ENCODE measurements at places on chromosomes 11 and 22.

DNA sequence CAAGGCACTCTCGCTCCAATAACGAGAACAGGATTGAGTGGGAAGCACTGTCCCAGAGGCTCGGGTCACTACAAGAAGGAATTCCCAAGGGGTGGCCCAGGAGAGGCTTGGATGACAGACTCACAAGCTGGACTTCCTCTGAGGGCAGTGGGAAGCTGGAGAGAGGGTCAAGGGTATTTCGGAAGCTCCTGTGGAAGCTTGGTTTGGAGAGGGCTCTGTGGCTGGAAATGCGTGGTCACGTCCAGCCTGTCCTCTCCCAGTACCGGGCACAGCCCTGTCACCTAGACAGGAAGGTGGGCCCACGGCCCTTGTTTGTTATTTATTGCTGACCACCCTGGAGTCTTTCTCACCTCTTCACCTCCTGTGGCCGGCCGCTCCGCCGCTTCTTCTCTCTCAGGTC, 5.3 kb downstream of the SYNGR1 start:
- no peak for DNase-seq

DNA sequence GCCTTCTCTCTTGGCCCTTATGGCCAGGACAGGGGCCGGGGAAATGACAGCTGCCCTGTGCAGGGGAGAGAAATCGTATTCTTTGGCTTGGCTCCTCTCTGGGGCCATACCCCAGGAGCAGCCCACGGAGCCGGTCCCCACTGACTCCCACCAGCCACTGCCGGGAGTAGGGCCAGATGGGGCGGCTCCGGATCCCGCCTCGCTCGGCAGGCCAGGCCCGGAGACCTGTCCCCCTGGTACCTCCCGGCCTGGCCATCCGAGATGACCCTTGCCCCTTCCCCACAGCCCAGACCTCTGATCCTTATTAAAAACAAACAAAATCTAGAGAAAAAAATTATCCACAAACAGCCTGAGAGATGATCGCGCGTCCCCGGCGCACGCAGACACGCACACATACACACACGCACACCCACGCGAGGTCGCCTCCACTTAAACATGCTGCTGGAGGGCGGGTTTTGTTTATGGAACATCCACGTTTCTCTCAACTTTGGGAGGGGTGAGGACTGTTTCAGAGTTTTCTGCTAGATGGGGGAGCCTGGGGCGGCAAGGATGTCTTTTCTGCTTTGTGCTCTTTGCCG, 59.1 kb downstream of the IGLL1 start:
- DNase-seq, result no peak

DNA sequence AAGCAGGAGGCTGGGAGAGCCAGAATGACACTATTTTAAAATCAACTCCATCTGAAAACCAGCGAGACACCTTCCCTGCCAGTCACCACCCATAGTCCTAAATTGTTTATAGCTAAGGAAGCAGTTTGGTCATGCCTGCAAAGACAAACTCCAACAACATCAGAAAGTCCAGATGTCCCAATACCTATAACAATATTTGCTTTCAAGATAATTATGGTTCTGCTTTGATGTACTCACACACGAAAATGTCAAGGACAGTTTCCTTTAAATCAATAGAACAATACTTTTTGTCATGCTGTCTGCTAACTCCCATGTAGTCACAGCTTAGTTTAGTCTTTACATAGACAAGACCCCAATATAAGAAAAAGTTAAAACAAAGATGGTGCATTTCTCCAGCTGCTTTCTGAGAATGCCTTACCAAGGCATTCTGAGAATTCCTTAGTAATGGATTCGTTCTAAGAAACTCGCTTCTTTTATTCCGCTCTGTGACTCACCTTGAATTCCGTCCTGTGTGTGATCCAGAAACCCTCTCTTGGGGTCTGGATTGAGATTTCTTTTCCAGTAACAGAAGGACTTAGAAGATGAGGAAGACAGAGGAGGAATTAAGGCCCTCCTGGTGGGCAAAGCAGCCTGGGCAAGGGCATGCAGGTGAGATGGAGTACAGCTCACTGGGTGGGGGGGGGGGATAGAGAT, 9.6 kb upstream of the SCGB2A2 start:
- no peak for DNase-seq

GRCh38 chr11:2473361-2474058, 28.7 kb downstream of the KCNQ1 start:
- DNase-seq, result no peak

DNA sequence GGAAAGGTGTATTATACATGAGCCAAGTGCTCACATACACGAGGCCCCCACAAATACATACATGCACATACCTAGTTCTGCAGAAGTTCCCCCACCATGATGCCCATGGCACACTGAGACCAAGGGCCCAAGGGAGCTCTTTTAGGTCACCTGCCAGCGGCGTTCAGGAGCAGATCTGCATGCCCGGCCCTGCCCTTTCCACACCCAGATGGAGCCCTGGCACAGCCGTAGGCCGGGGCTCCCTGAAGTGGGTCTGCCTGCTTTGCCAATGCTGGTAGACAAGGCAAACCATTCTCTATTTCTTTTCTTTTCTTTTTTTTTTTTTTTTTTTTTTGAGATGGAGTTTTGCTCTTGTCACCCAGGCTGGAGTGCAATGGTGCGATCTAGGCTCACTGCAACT, 21.5 kb downstream of the NFAM1 start:
- DNase-seq, result no peak

GRCh38 chr11:503179-503981, 3.7 kb downstream of the RNH1 start:
- DNase-seq, result no peak

DNA sequence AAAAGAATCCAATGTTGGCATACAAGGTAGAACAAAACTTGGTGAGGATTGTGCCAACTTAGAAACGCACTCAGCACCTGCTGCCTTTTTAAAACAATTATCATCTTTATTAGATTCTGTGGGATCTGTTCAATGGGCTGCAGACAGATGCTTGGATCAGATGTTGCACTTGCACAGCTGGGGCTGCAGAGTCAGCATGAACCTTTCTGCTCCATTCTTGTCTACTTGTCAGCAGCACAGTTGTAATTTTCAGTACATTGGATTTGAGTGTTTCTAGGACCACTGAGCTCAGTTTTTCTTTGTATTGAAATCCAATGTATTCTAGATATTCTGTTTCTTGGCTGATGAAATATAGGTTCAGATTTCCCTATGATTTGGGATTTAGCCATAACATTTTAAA, 164.5 kb downstream of the LUZP2 start:
- no peak for DNase-seq

DNA sequence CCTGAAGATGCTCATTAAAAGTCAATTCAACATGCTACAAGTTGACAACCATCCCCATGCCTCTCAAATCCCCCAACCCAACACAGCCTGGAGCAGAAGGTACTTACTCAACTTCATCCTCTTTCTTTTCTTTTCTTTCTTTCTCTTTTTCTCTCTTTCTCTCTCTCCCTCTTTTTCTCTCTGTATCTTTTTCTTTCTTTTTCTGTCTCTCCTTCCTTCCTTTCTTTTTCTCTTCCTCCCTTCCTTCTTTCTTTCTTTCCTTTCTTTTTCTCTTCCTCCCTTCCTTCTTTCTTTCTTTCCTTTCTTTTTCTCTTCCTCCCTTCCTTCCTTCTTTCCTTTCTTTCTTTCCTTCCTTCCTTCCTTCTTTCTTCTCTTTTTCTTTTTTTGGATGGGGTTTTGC, 135.7 kb upstream of the SEZ6L start:
- no peak for DNase-seq

DNA sequence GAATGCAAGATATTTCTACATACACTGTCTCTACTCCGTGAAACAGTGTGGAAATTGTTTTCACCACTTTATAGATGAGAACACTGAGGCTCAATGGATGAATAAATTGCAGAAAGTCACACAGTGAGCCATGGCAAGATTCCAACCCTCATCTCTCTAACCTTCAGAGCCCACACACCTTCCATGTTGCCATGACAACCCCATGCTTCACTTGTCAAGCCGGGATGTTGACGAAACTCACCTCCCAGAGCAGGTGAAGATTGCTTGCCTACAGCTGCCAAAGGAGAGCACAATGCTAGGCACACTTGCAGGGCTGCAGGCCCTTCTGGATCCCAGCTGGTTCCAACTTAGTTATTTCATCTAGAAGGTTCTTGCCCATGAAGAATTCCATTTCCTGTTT, 71.4 kb upstream of the SEZ6L start:
- DNase-seq, result no peak

DNA sequence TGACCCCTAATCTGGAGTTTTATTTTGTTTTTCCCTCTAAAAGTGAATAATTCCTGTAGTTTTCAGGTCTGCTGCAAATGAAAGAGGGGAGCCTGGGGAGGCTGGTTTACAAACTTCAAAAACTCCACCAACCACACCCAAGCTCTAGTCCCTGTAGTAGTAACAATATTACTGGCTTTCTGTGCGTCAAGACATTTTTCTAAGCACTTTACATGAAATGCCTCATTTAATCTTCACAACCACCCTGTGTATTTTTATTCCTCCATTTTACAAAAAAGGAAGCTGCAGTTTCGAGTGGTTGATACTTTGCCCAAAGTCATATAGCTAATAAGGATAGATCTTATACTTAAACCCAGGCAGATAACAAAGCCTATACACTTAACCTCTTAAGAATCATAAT, 23.5 kb downstream of the CTNND1 start:
- DNase-seq, result no peak

GRCh38 chr11:122226810-122227379, 110.9 kb upstream of the BLID start:
- DNase-seq, result no peak

GRCh38 chr22:38257650-38258250, 15.1 kb downstream of the TMEM184B start:
- no peak for DNase-seq

DNA sequence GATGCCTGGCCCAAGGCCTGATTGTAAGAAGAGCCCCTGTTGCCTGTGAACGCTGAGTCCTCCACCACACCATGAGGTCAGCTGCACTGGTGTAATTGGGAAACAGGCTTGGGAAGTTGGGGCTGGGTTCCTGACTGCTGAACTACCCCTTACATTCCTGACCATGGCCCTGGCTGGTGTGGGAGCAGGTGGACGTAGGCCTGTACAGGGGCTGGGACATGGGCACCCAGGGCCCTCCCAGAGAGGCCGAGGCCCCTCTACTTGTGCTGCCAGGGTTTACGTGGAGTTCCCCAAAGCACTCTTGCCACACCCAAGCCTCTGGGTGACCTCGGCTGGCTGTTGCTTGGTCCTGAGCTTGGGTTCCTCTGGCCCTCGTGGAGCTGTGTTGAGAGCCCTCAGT, 5.4 kb downstream of the RELT start:
- DNase-seq, result no peak

DNA sequence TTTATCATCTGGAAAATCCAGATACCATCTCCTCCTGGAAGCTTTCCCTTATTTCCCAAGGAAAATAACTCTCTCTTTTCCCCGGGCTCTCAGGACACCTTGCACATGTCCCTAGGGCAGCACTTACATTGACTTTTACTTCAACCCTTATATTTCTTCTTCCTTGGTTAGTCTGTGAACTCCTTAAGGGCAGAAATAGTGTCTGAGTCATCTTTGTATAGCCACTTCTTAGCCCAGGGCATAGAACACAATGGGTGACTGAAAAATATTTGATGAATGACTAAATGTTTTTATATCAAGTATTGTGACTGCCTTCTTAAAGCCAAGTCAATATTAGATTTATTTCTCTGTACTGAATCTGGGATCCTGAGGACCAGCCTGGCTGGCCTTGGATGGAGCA, 45.4 kb upstream of the MYOD1 start:
- peak; percentile 24 for DNase-seq

GRCh38 chr11:130166457-130166784, 6.8 kb downstream of the ST14 start:
- peak; percentile 97 for DNase-seq

GRCh38 chr22:37664249-37665101, 6.0 kb downstream of the PDXP start:
- no peak for DNase-seq

DNA sequence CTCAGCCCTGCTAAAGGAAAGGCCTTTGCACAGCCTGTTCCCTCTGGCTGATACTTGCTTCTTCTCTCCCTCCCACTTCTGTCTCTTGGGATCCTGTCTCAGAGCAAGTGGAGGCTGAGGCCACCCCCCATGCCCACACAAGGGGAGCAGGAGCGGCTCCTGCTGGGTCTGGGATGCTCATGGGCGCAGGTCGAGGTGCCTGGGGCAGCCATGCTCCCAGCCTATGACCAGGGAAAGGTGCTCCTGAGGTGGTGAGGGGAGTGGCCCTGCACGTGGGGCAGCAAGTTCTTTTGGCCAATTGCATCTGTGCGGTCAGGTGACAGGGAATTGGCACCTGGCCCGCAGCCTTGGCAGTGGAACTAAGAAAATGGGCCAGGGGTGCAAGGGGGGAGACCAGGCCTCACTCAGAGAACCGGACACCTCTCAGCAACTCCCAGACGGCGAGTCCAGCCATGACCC, 1.5 kb downstream of the MAPK11 start:
- DNase-seq, result no peak

- no peak for DNase-seq
Observed at GRCh38 chr11:115505175-115505574, 960 bp upstream of the CADM1 start.

DNA sequence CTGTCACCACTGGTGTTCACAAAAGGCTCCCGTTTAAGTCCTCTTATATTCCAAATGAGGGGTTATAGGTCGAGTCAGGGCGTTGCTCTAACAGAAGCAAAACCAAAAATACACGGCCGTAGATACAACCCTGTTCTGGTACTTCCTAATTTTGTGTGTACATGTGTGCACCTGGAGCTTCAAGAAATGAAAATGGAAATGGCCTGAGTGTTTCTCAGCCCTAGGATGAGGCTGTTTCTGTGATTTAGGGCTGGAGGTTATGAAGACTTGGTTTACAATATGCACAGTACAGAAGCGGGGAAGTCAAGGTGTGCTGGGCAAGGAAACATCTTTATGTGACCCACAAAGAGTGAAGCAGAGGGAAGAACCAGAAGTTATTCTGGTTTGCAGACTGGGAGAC, 110.4 kb upstream of the OR4B1 start:
- DNase-seq, result no peak

- no peak for DNase-seq
Observed at GRCh38 chr11:14225666-14226065, 133.3 kb downstream of the RRAS2 start.

GRCh38 chr11:1828542-1828941, 6.2 kb upstream of the SYT8 start:
- DNase-seq, result no peak

DNA sequence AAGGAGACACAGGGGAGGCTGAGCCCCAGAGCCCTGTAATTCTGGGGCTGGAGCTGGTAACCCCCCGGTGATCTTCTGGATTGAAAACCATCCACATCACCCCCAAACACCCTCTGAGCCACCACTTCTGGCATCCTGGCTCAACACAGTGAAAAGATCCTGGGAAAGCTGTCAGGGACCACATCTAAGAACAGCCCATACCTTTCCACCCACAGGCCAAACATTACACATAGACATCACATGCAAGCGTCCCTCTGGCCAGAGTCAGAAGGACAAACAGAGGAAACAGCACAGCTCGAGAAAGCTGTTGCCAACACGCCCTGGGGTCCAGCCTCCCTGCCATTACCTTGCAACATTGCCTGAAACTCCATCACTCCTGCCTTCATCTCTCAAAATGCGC, 469.5 kb downstream of the SOX6 start:
- no peak for DNase-seq

GRCh38 chr11:25910086-25910485, 421.8 kb upstream of the ANO3 start:
- DNase-seq, result no peak

Data from RCC 7860 (cell line).